ENCODE measurements at places on chromosomes 2 and 18.

DNA sequence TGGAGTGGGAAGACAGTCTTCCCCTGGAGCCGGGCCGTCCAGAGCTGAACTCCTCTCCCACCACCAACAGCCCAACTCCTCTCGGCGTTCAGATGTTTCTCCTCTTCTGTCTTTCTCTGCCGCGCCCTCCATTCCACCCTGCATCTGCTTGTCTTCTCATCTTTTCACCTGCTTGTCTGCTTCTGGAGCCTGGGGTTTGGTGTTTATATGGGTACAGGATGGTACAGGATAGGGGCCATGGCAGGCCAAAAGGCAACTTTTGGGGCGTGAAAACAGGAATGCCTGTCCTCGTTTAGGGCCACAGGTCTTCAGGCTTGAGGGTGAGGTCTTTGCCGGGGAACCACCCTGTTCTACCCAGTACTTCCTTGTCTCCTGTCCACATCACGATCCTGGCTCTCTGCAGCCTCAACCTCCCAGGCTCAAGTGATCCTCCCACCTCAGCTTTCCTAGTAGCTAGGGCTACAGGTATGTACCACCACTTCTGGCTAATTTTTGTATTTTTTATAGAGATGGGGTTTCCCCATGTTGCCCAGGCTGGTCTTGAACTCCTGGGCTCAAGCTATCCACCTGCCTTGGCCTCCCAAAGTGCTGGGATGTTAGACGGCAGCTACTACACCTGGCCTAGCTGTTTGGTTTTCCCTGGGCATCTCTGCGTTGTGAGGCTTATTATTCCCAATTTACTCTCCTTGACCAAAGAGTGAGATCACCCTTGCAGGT is 60.8 kb upstream of the REL start:
- no peak for DNase-seq

DNA sequence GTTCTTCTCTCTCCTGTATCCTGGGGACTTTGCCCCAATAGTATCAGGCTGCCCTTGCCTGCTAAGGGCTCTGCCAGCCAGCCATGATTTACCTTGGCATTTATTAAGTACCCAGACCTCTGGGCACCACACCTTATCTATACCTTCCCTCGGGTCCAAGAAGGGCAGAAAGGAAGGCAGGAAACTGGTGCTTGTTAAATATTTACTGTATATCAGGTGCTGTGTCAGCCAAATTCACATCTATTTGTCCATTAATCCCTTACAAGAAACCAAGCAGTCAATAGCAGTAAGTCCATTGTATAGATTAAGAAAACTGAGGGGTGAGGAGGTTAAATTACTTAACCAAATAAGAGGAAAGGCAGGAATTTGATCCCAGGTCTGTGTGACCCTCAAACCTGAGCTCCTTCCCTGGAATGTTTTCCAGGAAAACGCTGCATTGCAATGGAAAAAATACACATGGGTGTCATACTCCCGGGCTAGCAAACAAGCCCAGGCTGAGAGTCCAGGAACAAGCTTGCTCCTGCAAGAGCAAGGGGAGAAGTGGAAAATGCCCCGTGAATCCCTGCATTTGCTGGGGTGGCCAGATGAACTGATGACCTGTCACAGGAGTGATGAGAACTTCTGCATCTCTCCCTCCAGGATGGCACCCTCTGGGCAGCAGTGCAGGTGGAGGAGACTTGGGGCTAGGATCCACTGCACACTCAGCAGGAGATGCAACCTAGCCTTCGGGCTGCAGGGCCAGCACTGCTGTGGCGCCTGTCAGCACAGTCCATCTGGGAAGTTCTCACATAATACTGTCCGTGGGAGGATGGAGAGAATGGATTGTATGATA is 30.4 kb downstream of the CIB4 start:
- no peak for DNase-seq

DNA sequence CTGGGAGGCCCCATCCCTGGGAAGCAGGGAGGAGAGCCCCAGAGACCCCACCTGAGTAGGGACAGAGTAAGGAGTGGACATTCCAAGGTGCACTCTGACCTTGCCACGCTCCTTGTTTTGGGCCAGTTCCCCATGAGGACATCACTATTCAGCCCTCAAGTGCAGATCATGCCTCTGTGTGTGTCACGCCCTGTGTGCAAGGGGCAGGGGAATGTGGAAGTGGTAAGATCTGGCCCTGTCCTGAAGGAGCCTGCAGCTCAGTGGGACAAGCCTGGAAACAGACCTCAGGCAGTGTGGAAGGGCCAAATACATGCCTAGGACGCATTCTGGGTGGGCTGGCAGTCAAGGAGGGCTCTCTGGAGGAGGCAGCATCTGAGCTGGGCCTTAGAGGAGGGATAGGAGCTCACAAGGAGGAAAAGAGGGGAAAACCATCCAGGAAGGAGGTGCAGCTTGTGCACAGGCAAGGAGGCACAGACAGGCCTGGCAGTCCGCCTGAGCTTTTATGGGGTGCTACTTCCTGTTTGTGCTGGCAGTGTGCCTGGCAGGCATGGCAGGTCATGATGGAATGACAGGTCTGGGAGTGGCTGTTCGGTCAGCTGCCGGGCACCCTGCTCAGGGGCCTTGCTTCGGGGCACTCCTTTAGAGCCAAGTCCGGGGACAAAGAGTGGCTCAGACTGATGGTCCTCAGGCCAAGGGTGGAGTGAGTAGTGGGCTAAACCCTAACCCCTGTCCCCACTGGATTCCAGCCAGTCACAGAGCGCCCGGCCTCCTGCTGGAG is 3.3 kb downstream of the KLHL30 start:
- no peak for DNase-seq

- DNase-seq: no peak
These were observed 67.2 kb downstream of the ADI1 start for GRCh38 chr2:3451926-3452671.

DNA sequence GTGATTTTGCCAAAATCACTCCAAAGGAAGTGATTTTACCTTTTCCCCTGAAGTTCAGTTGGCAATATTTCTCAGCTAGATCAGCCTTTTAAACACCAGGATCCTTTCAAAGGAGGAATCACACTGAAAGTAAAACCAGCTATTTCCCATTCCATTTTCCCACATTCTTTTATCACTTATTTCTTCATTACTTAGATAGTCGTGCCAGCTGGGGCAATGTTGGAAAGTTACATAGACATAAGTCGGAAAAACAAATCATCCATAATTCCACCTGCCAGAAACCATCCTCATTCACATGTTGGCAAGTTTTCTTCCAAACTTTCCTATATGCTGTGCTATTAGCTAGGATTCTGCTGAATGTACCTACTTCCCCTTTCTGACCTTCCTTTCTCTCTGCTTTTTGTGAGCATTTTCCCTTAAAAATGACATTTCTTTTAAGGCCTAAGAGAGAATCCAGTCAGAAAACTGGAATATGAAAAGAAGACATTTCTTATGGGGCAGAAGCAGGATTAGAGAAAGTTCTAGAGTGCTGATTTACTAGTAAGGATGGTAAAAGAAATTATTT is 170.0 kb upstream of the STK17B start:
- DNase-seq: no peak

DNA sequence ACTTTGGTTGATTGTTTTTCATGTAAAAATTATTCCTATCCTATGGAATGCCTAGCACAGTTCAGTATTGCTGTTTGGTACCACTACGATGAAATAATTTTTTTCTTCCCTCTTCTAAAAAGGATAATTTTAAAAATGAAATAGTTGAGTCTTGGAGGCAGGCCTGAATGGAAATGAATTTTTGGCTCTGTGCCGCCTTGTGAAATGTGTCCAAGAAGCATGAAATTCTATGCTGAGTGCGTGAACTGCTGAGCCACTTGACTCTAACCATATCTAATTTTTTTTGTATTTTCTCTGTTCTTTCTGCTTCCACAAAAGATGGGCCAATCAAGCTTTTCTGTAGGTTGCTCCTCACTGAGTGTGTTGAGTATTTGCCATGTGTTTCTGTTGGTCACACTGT is 95.0 kb downstream of the PRPF40A start:
- no peak for DNase-seq

GRCh38 chr2:54543733-54544396 is 87.7 kb downstream of the SPTBN1 start:
- no peak for DNase-seq

DNA sequence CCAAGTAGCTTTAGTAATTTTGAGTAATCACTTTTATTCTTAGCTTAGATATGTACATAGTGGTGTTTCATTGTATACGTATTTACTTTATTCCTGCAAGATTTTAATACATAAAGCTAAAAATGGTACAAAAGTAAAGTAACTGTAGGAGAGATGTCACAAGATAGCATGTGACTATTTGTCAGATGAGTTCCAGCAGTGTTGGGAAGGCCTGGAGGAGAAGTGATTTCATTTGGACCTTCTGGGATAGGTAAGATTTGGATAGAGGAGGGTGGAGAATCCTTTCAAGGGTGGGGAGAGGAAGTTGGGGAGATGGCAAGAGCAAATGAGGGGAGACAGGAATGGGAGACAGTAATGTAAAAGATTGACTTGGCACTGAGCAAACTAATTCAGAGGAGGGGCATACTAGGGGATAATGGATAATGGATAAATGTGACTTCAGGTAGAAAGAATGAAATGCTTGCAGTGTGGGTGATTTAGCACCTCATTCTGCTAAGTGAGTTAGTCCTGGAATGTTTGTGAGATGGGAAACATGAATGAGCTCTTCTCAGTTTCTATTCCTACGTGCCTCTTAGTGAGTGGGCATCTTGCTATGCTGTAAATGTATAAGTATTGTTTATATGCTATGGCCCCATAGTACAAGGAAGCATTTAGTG is 10.5 kb downstream of the WDR43 start:
- DNase-seq: no peak

GRCh38 chr2:8666581-8666980 is 15.3 kb upstream of the ID2 start:
- DNase-seq: no peak

- no peak for DNase-seq
These were observed 206.0 kb upstream of the SPRED2 start for GRCh38 chr2:65638443-65638842.

- no peak for DNase-seq
These were observed 184.0 kb upstream of the HAAO start for GRCh38 chr2:42976351-42976750.

- peak; percentile 31 for DNase-seq
These were observed 103.1 kb downstream of the DGKD start for GRCh38 chr2:233457356-233457755.

- DNase-seq: no peak
These were observed 9.0 kb upstream of the IMPACT start for GRCh38 chr18:24417480-24417879.

- DNase-seq: no peak
These were observed 98.3 kb upstream of the SPRED2 start for GRCh38 chr2:65530547-65531320.

- DNase-seq: no peak
These were observed 1.8 kb downstream of the GNLY start for GRCh38 chr2:85695691-85696668.

GRCh38 chr2:54632733-54633692 is 90.4 kb upstream of the EML6 start:
- DNase-seq: no peak

DNA sequence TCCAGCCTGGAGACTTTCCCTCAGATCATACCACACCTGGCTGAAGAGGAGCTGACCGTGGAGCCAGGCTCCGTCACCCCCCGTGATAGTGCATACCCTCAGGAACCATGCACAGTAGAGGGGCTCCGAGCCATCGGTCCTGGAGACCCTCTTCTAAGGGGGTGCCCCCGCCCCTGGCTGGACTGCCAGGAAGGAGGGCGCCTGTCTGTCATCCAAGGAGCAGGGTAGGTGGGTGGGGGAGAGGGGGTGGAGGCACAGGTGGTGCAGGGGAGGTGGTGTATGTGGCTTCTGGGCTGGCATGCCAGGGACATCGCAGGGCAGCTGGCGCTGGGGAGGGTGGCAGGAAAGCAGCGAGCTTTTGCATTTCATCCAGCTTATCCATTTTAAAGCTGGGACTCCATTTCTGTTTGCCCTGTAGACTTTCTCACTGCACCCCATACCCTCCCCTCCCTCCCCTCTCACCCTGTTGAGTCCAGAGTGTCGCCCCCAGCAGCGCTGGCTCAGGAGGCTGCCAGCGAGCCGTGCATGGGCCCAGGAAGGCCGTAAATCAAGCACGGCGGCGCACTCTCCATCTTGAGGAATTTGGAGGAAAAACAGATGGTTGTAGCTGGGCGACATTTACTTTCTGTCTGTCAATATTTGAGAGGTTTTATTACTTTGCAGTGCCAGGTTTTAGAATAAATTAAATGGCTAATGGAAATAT is 56.2 kb upstream of the HS6ST1 start:
- DNase-seq: no peak

- no peak for DNase-seq
These were observed 99.5 kb downstream of the TTC32 start for GRCh38 chr2:19802086-19802841.

- no peak for DNase-seq
These were observed at the start of gene CCDC141 for GRCh38 chr2:179049546-179050311. CCDC141 (minus strand) TSS chr2:179050137; CDS start chr2:179049941, 196 bp downstream.

- peak; percentile 35 for DNase-seq
These were observed 30.5 kb downstream of the GPC1 start for GRCh38 chr2:240465765-240466578.

GRCh38 chr18:40159141-40160017 is 1795.7 kb upstream of the PIK3C3 start:
- no peak for DNase-seq

GRCh38 chr18:56532176-56532840 is 106.1 kb downstream of the TXNL1 start:
- DNase-seq: no peak

GRCh38 chr2:119202610-119203310 is 20.9 kb upstream of the STEAP3 start:
- no peak for DNase-seq

Measured in Right ventricle myocardium superior (tissue), 1 donor.